DMS 273 treated with DMSO at 0.1 percent for 48 hours (cell line): ENCODE measurements at places on chromosomes 16 and 17.

GRCh38 chr17:38558728-38559050, 47.1 kb downstream of the SRCIN1 start:
- DNase-seq: no peak

GRCh38 chr16:15988268-15989013, 39.0 kb downstream of the ABCC1 start:
- peak; percentile 55 for DNase-seq

DNA sequence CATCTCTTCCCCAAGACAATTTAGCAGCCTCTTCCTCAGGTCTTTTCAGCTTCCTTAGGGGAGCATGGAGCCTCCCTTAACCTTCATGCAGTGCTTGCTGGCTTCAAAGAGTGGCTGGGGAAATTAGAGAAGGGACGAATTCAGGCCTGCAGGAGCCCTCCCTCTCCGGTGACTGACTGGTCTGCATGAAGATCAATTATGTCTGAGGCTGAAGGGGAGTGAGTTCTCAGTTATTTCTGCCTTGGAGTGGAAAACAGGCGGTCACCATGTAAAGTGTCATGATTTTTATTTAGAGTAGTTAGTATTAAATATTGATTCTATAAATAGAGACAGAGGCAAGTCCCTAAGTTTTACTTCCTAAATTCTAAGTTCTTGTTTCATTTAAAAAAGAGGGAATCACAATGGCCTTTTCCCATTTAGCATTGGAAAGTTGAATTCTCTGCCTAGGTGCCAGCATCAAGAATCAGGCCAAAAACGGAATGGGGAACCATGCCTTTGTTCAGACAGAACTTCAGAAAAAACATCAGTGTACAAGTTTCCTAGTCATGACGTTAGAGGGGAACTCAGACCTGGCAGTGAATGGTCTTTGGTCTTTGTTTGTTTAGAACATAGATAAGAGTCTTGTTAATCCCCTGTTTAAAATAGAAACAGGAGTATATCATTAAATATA, 4.4 kb downstream of the GABARAPL2 start:
- DNase-seq: no peak

- no peak for DNase-seq
Measured at GRCh38 chr17:30915833-30916611, 5.7 kb upstream of the ADAP2 start.
